ENCODE measurements at places on chromosomes 11 and 22. TPM values are rescaled to one million over a fixed set of nuclear protein-coding genes. Genes with fewer than 3 reads are reported as not detected.

Gene OR6T1
- polyA plus RNA-seq = not detected

Gene SHANK2
- polyA plus RNA-seq = 27.9 TPM

Gene SHANK3
- polyA plus RNA-seq = 0.65 TPM

Gene MCAM
- polyA plus RNA-seq = 96.9 TPM

Gene A4GALT
- not detected for polyA plus RNA-seq

Gene CDC42EP1
- polyA plus RNA-seq = 0.28 TPM

Gene CCDC34
- polyA plus RNA-seq = 6.8 TPM

Gene MYBPC3
- 0.08 TPM for polyA plus RNA-seq

Gene GSTT2
- 0.43 TPM for polyA plus RNA-seq

Gene DEUP1
- 4.7 TPM for polyA plus RNA-seq

Gene TIGD3
- 1.7 TPM for polyA plus RNA-seq

Gene PYGM
- polyA plus RNA-seq = 0.69 TPM

Gene PGA5
- polyA plus RNA-seq = not detected

Gene DENND6B
- polyA plus RNA-seq = 2.6 TPM

Gene CNGA4
- not detected for polyA plus RNA-seq

Gene PKDREJ
- polyA plus RNA-seq = not detected

Gene TREH
- polyA plus RNA-seq = 1.7 TPM

Gene LAYN
- polyA plus RNA-seq = not detected

Gene FGF19
- polyA plus RNA-seq = not detected

Gene HOATZ
- not detected for polyA plus RNA-seq

Measured in Purkinje cell (primary cell).